Stimulated activated CD8-positive, alpha-beta memory T cell treated with anti-CD3 and anti-CD28 coated beads, Interleukin-2, amount 100 ng/mL, for 48 hours (primary cell): ENCODE measurements at places on chromosomes 7 and 10.

DNA sequence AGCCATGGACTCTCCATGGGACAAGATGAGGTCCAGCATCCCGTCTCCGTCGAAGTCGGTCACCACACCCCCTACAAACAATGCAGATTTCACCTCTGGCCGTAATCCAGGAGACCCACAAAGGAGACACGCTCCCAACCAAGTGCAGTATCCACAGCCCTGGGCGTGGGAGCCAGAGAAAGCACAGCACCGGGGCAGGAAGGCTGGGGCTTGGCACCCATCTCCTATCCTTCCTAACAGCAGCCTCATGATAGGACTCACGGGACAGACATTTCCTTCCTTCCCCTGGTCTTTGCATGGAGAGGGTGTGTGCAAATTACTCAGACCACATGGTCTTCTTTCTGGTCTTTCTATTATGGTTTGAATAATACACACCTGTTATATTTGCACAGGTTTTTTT lies 46.3 kb downstream of the GOLGA7B start:
- no peak for DNase-seq

DNA sequence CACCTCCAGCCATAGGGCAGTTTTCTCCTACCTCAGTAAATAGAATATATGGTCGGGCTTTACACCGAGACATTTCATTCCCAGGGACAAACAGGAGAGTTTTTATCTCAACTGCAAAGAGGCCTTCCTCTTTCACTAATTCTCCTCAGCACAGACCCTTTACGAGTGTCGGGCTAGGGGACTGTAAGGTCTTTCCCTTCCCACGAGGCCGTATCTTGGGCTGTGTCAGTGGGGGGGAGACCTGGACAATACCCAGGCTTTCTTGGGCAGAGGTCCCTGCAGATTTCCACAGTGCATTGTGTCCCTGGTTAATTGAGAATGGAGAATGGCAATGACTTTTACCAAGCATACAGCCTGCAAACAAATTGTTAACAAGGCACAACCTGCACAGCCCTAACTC lies 13.2 kb upstream of the ZNF488 start:
- no peak for DNase-seq

DNA sequence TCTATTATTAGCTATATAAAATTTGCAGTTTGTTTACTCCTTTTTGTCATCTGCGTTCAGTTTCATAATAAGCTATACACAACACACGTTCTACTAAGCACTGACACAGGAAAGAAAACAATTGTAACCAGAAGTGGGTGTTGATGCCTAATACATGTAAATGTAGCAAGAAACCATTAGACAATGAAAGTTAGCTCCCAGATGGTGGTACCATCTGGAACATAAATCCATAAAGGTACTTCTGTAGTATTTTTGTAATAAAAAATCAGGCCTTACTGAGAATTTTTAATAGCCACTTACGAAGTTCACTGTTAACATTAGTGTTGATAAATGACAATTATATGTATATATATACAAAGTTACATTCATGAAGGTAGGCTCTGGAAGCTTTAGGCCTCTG lies 194.7 kb downstream of the KCND2 start:
- DNase-seq = no peak

DNA sequence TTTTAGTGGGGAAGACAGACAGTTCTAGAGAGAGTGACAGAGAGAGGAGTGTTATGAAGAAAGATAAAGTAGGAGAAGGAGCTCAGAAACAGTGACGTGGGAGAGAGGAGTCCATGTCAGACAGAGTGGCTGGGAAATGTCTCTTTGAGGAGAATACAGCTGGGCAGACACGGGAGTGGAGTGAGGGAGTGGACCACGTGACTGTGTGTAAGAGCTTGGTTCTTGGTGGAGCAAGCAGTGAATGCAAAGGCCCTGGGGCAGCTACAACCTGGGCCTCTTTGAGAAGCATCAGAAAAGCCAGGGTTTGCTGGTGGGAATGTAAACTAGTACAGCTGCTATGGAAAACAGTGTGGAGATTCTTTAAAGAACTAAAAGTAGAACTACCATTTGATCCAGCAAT lies 11.9 kb upstream of the PLEKHS1 start:
- no peak for DNase-seq

DNA sequence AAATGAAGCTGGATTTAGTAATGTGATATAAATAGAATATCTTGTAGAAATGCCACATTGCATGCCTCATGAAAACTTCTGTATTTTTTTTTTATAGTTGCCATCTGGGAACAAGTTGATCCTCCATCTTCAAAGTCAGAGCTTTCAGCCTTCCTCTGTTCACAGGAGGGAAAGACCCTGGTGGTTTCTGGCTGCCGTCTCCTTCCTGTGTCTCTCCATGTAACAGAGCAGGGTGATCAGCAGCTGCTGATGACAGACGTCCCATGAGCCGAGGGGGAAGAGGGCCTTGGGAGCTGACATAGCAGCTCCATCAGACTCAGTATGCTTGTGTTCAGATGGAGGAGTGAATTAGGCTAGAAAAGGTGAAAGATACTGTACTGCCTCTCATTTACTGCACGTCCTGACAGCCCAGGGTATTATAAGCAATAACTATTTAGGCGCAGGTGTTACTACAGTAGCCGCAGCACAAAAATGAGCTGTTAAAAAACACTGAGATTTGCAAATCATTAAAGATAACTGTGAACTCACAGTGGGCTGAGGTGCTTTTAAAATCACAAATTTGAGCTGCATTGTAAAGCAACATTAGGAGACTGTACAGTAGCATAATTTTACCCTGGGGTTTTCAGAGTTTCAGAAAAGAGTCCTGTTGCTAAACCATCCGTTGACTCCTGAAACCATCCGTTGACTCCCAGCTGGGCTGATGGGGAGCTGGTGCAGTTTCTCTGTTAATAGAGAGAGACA lies 103.3 kb downstream of the CFAP58 start:
- DNase-seq = no peak

DNA sequence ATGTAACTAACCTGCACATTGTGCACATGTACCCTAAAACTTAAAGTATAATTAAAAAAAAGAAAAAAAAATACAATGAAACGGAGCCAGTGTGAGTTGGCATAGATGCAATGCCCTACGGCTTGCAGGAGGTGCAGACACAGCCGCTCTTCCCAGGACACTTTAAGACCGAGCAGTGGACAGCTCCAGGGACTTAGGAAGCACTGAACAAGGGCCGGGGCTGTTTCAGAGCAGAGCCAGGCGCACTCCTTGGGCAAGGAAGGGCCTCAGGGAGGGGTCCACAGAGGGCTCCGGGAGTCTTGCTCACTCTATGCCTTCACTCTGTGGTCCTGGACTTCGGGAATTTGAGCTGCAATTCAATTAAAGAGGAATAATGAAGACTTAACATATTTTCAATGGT lies 355.3 kb downstream of the TCERG1L start:
- DNase-seq = no peak

- DNase-seq = no peak
Measured at GRCh38 chr10:108709927-108710722, 1213.2 kb downstream of the XPNPEP1 start.

GRCh38 chr10:78953113-78953798 lies 115.5 kb upstream of the ZMIZ1 start:
- DNase-seq = no peak

- DNase-seq = no peak
Measured at GRCh38 chr10:77664008-77664407, 26.4 kb upstream of the KCNMA1 start.

DNA sequence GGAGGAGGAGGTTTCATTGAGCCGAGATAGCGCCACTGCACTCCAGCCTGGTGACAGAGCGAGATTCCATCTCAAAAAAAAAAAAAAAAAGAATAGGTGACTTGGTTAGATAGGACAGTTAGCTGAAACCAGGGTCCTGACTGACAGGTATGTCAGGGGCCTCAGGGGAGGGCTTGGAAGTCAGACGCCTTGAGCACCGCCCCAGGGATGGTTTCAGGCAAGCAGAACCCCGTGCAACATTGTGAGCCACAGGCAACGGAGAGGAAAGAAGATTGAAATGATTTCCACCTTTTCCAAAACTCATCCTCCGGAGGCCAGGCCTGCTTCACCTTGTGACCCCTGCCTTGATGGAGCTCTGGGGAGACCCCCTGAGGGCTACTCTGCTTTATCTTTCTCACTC lies 8.6 kb downstream of the UCMA start:
- DNase-seq = no peak

- no peak for DNase-seq
Measured at GRCh38 chr7:3978839-3979238, 677.8 kb downstream of the SDK1 start.

GRCh38 chr7:43648473-43649406 lies 65.8 kb downstream of the STK17A start:
- no peak for DNase-seq

DNA sequence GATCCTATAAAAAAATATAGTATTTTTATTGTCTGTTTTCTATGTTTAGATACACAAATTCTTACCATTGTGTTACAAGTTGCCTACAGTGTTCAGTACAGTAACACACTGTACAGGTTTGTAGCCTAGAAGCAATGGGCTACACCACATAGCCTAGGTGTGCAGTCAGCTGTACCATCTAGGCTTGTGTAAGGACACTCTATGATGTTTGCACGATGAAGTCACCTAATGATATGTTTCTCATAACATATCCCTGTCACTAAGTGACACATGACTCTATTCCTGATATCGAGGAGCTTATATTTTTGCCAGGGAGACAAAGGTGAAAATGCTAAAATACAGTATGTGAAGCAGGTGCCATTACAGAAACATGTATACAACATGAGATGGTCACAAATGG lies 18.6 kb downstream of the ZNF25 start:
- no peak for DNase-seq

DNA sequence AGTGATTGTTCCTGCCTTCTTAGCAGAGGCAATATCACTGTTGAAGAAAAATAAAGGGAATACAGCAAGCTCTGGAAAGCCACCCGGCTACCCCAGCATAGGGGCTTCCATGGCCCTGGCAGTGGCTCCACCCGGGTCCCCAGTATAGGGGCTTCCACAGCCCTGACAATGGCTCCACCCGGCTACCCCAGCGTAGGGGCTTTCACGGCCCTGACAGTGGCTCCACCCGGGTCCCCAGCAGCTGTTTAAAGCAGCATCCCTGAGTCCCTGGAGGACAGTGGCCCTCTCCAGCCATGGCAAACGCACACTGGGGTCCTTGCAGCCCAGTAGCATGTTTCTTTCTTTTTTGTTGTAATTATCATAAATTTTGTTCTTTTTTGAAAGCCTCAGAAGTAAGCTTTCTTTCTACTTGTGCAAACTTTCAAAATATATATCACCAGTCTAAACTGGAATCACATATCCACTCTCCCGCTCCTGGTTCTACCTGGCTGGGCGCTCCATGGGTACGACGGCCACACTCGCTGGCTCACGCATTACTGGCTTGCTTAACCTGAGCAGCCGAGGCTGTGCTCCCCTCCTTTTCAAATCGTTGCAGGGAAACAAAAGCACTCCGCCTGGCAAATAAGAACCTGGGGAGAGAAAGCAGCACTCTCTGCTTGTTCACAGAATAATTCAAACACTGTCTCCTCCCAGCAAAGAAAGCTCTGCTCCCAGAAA lies 62.1 kb downstream of the TCERG1L start:
- no peak for DNase-seq

DNA sequence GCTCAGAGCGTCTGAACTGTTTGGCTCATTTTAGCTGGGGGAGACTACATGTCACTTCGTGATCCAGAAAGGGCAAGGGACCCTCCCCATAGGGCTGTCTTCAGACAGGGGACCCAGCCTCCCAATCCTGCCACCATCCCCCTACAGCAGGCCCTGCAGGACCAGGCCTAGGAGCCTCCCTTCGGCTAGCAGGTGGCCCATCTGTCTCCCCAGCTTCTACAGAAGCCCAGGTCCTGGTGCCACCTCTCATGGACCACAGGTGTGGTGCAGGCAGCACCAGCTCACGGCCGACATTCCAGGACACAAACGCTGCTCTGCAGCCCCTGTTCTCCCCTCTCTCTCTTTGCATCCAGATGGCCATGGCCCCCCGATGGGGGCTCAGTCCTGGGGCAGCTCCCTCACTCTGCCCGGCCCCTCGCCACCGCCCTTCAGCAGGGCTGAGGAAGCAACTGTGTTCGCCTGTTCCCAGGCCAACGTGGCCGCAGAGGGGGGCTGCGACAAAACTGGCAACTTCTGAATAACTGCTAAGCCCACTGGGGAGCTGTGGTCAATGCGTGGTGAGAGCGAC lies 10.3 kb downstream of the TECPR1 start:
- DNase-seq = no peak

DNA sequence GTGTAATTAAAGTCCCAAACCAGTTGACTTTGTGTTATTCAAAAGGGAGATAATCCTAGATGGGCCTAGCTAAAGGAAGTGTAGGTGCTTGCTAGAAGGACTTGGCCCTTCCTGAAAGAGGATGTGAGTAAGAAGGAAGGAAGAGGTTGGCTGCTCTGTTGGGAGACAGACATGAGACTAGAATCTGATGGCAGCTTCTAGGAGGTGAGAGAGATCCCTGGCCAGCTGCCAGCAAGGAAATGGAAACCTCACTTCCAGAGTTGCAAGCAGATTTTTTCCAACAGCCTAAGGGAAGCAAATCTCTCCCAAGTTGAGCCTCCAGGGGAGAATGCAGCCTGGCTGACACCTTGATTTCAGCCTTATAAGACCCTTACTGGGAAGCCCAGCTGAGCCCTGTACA lies 368.4 kb upstream of the ZMIZ1 start:
- DNase-seq = no peak
